Left colon (tissue), 2 donors: ENCODE measurements at places on chromosomes 6 and 20.
A peak's percentile ranks its signal among the peaks of the same experiment; 100 is the strongest.

- no peak for DNase-seq
Measured at GRCh38 chr20:52270696-52271095, 79.1 kb upstream of the ZFP64 start.

DNA sequence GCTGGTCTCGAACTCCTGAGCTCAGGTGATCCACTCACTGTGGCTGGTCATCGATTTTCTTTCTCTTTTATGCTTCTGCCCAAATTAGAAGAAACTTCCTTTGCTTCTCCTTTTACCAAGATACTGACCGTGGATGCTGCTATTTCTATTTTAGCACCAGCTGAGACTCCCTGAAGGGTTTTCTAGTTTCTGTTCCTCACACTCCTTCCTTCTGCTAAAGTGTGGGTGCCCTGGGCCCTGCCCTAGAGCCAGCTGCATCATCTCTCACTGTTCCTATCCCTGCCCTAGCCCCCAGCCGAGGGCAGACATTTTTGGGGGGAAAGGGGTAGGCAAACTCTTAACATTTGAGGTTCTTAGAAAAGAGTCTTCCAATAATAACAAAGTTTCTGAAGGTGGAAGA lies 6.3 kb downstream of the SMOC2 start:
- DNase-seq: no peak

DNA sequence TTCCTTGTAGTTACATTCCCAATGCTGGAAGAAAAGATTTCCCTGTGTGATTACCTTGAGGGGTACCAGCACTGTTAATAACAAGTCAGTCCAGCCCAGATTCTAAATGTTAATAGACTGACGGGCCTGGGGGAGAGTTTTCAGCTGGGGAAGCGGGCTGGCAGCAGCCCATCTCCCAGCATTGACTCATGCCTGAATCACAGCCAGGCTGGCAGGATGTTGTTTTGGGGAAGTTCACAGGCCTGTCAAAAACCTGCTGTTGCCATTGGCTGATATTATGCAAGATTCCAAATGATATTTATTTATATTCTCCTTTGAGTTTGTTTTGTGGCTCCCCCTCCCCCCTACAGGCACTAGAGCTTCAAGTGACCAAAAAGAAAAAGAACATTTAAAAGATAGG lies 213.9 kb upstream of the CNR1 start:
- no peak for DNase-seq

DNA sequence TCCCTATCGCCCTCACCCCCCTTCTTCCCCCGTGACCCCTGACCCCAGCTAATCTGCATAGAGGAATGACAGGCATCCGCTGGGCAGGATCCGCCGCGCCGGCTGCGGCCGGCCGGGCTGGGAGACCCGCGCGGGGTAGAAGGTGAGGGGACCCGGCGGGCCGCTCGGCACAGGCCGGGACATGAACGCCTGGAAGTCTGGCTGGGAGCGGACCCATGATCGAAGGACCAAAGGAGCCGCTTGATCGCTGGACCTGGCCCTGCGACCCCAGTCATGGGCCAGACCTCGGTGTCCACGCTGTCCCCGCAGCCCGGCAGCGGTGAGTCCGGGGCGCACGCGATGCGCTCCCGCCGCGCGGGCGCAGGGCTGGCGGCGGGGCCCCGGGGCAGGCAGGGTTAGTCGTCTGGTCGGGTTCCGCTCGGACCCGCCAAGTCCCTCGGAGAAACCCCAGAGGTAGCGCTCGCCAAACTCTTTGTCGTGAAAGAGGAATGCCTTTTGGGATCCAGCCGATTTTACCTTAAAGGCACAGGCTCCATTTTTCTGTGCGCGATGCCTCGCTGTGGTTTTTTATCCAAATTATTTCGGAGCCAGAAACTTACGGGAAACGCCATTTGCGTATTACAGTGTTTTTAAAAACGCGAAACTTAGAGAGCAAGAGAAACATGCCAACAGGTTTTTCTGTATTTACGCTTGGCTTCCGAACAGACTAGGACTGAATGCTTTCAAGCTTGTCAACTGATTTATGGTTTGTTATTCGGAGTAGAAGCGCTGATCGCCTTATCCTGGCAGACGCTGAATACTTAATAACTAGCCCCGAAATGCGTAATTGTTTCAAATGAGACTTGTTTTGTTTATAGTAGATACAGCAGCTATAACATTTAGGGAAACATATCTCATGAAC lies at the start of gene PHACTR2:
Gene PHACTR2, plus strand, starts transcription at position 75 of the 901 bp plus-strand sequence. Its CDS starts 199 bp downstream, at position 274.
- DNase-seq: peak; percentile 50

- DNase-seq: no peak
Measured at GRCh38 chr6:33203443-33204164, 851 bp upstream of the HSD17B8 start.

- DNase-seq: no peak
Measured at GRCh38 chr6:97077380-97077779, 152.9 kb downstream of the KLHL32 start.

- no peak for DNase-seq
Measured at GRCh38 chr6:113560376-113560775, 296.8 kb upstream of the MARCKS start.

DNA sequence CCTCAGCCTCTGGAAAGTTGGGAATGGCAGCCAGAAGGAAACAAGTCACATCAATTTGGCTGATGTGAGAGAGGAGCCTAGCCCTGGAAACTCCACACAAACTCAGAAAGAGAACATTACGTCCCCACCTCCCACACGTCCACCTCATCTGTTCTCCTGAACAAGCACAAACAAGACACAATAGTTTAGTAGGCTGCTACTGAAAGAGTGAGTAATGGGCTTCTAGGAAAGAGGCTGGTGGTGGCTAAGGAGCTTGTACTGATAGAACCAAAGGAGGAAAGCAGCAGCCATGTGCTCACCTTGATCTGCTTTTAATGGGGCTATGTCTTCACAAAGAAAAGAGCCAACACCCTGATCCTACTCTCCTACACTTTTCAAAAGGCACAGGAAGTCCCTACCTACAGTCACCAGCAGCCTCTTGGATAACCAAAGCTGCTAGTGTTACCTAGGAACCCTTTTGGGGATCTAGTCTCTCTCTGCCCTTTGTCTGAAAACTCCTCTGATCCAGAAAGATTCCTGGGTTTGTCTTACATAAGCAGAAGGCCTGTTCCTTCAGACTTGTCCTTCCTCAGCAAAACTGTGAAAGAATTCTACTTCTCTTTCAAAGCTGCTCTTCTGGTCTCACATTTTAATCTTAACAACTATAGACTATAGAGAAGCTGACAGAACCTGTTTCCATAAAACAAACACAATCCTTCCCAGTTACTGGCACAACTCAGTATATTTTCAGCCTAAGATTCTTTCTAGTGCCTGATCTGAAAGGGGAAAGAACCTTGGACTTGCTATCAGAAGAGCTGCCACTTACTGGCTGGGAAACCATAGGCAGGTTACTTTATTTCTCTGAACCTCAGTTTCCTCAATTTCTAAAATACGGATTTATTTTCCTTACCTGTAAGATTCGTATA lies 3.1 kb downstream of the PLAGL2 start:
- DNase-seq: no peak

GRCh38 chr6:3438190-3439167 lies 18.4 kb downstream of the SLC22A23 start:
- DNase-seq: peak; percentile 37

GRCh38 chr6:136382676-136383252 lies 93.1 kb upstream of the BCLAF1 start:
- DNase-seq: no peak

DNA sequence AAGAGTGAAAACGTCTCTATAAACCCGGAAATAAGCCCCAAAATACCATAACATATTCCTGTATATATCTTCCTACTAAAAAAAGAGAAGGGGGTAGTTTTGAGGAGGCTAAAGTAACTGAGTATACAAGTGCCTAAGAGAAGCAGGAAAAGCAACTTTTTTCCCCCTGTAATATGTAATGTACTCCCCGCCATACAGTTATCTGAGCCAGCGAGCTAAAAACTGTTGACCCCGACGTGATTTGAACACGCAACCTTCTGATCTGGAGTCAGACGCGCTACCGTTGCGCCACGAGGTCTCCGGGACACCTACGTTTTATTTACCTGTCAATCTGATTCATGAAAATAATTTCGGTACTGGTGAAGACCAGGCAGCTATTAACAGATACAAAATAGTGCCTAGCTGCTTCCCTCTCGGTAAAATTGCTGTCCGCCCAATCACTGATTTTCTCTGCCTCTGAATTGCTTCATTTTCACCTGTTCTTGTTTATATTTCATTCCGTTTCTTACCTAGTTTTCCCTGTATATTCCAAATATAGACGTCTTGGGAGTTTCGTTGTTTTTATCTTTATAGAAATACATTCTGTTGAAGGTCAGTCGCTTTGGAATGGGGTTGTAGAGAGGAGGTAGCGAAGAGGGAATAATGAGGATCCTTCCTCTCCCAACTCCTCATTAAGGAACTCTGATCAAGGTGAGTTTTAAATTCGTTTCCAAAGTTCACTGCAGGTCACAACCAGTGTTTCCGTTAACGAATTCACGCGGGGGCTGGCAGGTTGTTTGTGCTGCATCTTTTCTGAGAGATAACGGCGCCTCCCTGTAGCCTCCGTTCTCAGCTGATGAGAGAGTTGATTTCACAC lies 33.6 kb upstream of the BTN3A2 start:
- DNase-seq: no peak

GRCh38 chr6:148591656-148592055 lies 155.2 kb upstream of the UST start:
- DNase-seq: no peak

DNA sequence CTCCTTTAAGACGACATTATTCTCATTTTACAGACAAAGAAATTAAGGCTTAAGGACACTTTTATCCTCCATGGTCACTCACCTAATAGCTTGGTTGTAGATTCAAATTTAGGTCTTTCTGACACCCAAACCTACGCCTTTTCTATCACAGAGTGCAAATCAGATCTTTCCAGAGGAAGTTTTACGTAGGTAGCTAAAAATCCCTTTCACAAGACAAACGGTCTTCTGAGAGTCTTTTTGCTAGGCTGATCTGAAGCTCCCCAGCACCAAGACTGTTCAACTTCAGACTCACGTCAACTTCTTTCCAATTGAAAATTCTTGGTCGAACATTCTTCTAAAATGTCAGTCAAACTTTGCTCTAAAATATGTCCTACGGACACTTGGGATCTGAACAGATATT lies 46.5 kb downstream of the BLOC1S5 start:
- DNase-seq: no peak

DNA sequence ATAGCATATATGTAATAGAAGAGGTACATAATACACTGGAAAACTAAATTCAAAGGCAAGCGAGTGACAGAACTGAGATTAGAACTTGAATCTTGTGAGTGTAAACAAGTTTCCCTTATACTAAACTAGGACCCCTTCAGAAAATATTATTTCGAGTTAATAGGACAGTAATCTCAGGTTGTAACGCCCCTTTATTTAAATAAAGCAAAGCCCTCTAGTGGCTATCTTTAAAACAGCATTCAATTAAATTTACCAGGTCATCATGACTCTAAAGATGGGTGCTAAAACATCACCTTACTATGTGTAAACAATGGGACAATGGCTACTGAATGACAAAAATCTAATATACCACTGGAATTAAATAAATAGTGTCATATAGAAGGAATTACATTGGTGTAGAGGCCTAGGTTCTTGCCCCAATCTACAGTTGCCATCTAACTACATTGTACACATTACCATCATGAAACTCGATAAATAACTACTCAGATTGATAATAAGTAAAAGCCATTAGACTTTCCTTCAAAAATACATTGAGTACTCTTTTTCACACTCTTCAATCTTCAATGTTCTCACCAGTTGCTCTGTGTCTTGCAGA lies 255.4 kb upstream of the IRAK1BP1 start:
- no peak for DNase-seq

- no peak for DNase-seq
Measured at GRCh38 chr20:23570178-23570760, 2.0 kb upstream of the CST9L start.

GRCh38 chr6:140138311-140139010 lies 764.0 kb upstream of the CITED2 start:
- DNase-seq: no peak

DNA sequence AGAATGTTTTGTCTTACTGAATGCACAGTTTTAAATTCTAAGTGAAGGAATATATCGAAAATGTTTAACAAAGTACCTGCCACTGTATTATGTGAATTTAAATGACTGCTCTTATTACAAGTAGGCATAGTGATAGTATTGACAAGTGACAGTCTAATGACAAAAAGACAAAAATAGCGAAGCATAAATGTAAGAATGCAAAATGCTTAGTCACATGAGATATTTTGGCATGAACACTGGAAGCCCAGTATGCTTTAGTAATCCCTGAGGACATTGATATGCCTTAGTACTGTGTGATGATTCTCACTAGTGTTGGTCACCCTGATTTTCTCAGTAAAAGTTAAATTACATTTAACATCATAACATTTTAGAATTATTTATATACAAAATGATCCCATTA lies 153.5 kb downstream of the EYA4 start:
- DNase-seq: no peak

GRCh38 chr6:72813807-72814596 lies 192.1 kb downstream of the KCNQ5 start:
- DNase-seq: no peak

GRCh38 chr20:548906-549305 lies 5.3 kb upstream of the CSNK2A1 start:
- DNase-seq: no peak

DNA sequence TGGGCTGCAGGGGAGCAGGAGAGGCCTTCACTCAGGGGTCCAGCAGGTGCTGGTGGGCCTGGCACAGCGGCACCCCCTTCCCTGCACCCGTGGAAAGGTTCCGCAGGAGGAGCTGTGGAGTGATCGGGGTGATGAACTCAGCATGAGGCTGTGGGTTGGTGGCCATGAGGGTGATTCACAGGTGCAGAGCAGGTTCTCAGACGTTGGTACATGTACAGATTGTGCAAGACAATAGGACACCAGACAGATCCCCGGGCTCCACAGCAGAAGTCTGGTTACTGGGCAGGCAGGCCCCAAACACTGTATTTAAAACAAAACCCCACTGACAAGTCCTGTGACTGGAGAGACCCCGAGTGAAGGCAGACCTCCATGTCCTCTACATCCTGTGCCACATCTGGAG lies 151.6 kb upstream of the CDH4 start:
- DNase-seq: no peak

DNA sequence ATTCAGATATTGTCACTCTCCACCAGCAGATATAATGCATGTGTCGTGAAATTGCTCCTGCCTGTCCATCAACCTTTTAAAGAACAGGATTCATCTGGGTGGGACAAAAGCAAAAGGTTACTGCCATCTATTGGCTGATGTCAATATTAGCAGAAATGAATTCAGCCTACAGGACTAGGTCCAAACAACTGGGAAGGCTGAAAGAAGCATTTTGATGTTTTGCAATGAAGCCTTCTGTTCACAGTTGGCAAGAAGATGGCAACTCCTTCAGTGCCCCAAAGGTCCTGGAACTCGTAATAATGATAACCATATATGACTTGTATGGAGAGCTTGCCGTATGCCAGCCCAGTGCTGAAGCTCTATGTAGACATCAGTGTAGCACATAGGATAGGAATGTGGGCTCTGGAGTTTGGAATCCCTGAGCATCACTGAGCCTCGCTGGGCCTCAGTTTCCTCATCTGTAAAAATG lies 7.5 kb downstream of the BCAS1 start:
- no peak for DNase-seq

DNA sequence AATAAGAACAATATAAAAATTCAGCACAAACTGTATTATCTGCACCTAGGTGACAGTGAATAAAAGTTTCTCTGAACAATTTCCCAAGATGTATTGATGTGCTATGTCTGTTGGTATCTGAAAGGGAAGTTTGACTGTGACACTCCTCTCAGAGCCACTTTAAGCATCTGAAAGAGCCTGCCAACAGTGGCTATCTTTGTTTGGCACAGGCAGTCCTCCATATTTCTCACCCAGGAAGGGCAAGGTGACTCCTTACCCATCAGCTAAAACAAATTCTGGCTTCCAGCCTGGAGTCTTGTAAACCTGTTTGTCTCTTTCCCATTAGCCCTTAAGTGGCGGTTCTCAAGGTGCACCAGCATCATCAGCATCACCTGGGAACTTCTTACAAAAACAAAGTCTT lies 122.4 kb upstream of the VGLL2 start:
- no peak for DNase-seq
